Central memory CD4-positive, alpha-beta T cell (primary cell): ENCODE measurements at places on chromosomes 4 and X.

DNA sequence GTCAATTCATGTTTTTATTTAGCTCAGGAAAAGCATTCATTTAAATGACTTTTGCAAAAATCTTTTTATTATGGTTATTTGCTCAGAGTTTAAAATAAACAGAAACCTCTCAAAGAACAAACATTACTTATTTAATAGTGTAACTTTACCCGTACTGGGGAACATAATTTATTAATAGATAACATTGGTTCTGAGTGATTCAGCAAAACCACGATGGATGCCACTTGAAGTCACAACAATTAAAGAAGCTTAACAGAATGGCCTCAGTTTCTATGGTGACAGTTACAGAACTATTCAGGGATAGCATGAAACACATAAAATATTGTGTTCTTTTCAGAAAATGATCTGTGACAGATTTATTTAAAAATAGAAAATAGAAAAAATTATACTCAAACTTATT, 368.7 kb downstream of the CCSER1 start:
- DNase-seq, result no peak

DNA sequence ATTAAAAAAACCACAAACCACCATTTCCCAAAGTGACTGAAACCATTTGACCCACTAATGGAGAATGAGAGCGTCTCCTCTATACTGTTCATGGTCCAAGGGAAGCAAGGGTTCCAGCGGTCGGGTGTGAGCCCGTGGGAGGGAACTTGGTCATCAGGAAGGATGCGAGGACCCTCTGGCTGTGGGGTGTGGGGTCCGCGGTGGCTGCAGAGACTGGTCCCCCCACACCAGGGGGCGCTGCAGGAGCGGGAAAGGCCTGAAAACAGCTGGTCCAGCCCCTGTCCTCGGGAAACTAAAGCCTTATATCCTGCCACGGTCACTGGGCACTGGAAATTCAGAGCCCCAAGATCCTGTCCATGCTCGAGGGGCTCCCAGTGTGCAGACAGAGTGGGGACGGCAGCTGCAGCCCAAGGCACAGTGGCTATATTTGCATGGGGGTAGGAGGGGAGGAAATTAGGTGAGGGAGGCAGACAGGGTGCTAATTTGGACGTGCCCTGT, 4.3 kb downstream of the BLOC1S4 start:
- DNase-seq, result peak; percentile 68

DNA sequence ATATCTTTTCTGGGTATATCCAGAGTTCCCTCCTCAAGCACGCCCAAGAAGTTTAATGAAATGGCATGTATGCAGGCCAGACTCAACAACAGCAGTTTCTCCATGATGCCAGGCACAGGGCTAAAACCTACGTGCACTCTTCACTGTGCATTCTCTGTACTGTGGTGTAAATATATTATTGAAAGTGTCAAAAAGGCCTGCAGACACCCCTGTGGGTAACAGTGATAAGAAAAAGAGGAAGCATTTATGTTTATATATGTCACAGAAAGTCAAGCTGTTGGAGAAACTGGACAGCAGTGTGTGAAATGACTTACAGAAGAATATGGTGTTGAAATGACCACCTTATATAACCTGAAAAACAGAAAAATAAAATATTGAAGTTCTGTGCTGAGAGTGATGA, 29.6 kb upstream of the DCAF8L1 start:
- DNase-seq, result no peak

GRCh38 chrX:108270739-108271396, 167.4 kb downstream of the COL4A6 start:
- no peak for DNase-seq

GRCh38 chrX:103343105-103343504, 13.1 kb downstream of the TCEAL7 start:
- DNase-seq, result peak; percentile 21

GRCh38 chr4:76276813-76277212, 25.3 kb downstream of the FAM47E start:
- no peak for DNase-seq

DNA sequence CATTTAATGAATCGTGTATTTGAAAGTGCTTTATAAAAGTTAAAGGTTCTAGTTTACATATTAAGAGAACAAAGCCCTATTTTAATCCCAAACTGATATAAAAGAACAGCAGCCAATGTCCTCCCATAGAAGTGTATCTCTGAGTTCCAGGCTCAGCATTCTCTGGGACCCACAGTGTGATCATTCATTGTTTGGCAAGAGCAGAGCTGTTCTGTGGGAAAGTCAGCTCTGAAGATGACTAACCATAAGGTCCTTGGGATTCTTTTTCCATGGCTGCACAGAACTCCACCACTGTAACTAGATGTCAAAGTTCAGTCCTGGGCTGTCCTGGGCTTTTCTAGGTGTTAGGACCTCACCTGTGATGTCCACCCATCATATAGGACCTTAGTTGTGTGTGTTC, 157.0 kb upstream of the TLL1 start:
- no peak for DNase-seq
